ENCODE measurements at places on chromosomes 6 and 20. TPM values are rescaled to one million over a fixed set of nuclear protein-coding genes. Genes with fewer than 3 reads are reported as not detected.

GRCh38 chr6:35173427-35174087, 32.4 kb upstream of the TCP11 start:
- DNase-seq: no peak

DNA sequence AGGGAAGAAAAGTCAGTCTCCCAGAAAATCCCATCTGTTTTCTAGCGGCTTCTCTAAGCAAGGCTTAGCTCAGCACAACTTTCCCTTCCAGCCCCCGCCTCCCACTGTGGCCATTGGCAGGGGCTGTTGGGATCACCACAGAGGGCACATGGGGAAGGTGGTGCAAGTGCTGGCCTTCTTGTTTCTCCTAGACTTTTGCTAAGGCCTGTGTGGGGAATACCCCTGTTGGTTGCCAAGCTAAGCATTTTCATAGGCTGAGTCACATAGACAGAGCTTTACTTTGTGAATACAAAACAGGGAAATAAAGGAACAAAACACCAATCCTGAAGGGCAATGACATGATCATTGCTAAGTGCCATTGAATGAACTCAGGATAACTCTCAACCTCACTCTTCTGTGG, 32.4 kb upstream of the TIAM2 start:
- DNase-seq: no peak

DNA sequence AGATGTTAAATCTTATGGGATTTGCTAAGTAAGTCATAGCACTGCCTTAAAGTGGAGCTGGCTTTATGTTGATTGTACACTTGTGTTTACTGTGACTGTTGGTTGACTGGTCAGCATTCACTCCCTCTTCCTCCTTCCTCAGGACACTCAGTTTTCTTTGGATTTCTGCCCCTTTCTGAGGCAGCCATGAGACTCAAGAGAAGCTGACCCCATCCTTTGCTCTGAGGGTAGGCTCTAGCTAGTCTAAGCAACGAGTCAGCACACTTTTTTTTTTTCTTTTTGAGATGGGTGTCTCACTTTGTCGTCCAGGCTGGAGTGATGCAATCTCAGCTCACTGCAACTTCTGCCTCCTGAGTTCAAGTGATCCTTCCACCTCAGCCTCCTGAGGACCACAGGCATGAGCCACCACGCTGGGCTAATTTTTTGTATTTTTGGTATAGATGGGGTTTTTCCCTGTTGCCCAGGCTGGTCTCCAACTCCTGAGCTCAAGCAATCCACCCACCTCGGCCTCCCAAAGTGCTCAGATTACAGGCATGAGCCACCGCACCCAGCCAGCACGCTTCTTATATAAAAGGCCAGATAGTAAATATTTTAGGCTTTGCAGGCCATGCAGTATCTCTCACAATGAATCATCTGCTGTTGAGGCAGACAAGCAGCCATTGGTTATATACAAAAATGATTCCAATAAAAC, 191.4 kb downstream of the NFATC2 start:
- DNase-seq: no peak

GRCh38 chr20:44097521-44098255, 89.3 kb downstream of the JPH2 start:
- DNase-seq: no peak

DNA sequence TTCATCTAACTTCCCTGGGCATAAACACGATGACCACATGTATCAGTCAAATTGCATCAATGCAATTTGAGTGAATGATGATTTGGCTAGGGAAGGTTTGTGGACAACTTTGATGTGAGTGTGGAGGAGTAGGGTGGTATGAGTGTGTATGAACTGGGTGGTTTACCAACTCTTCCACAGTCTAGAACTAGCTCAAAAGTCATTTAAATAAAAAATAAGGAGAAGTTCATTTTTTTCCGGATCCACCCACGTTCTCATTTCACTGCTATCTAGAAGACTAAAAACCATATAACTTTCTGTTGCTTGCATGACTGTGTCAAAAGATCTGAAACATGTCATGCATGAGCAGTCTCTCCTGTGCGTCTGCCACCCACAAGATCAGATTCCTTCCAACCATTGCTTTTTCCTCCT, 23.6 kb downstream of the SLC35D3 start:
- no peak for DNase-seq

The TTK gene
- polyA plus RNA-seq: 0.23 TPM

The BRPF3 gene
- 17.5 TPM for polyA plus RNA-seq

The NOX3 gene
- polyA plus RNA-seq: not detected

All from urinary bladder (tissue), 4 donors.